Natural killer cell treated with Interleukin-12 subunit alpha and Interleukin-12 subunit beta and Interleukin-15 and Interleukin-18, amount 100 ng/mL, for 72 hours (primary cell): ENCODE measurements at places on chromosomes 1 and 21.

DNA sequence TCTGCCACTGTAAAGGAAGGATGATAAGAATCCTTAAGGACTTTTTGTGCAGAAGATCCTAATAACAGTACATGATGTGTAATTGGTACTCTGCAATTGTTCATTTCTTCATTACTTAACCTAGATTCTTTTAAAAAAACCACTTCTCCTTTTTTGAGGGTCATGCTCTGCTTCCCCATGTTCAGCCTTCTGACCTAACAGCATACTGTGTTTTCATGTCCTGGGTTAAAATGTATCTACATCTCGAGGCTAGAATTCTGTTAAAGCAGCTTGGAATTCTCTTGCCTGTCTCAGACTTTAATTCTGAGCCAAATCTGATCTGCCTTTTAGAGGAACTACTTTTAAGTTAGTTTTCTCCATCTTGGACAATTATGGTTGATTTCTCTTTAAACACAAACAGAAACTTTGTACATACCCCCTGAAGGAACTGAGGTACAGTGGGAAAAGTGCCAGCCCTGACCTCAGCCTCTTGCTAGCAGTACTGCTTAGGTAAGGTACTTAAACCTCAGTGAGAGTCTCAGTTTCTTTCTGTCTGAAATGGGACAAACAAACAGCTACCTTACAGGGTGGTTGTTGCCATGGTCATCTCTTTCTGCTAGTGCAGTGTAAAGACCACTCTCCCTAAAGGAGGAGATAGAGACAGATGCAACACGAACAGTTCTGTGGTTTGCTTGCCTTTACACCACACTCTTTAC, 103.2 kb upstream of the DYNLT5 start:
- DNase-seq, result no peak

- DNase-seq, result no peak
These were observed 27.3 kb downstream of the CAP1 start for GRCh38 chr1:40067851-40068250.

DNA sequence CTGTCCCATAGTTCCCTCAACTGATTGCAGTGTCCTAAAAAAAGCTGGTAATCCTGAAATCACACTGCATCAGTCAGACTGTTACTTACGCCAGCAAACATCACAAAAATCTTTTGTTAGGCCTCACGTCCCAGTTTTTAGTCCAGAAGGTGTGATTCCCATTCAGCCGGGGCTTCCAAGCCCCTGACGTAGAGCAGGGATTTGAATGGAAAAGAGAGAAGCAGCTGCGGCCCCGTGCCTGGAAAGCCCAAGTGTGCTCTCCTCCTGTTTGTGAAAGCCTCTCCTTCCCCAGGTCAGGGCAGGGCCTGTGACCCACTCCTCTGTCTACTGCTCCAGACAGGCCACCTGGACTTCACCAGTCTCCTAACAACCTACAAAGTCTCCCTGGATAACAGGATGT, 20.7 kb downstream of the KCNA10 start:
- DNase-seq, result no peak

- no peak for DNase-seq
These were observed 1.2 kb downstream of the OR2T1 start for GRCh38 chr1:248404024-248404423.

DNA sequence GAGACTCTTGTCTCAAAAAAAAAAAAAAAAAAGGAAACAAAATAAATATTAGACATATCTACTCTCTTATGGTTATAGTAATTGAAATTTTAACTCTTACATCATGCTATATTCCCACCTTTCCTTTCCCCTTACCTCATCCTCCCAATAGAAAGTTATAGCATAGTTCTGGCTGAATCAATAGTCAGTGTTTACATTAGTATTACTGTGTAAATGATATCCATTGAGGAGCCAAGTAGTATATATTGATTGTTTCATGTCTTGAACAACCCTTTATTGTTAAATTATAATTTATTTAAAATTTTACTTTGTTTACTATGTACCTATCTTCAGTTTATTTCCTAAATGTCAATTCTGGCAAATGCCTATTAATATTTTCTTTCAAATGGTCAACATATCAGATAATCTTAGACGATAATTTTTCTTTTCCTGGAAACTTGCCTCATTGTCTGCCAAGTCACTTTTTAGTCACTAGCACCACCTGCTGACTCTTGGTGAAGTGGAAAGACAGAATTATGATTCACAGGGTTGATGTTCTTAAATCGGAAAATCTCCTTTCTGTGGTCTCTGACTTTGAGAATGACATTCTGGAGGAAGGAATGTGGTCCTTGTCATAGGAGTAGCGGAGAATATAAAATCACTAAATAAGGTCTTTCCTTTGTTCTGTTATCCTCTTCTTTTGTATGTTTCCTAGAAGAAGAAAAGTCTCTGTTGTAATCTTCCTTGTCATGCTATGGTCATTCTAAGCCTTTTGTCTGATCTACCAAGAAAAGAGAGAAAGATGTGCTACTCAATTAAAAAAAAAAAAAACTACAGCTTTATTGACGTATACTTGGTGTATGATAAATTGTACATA, 8.6 kb downstream of the HJV start:
- no peak for DNase-seq

DNA sequence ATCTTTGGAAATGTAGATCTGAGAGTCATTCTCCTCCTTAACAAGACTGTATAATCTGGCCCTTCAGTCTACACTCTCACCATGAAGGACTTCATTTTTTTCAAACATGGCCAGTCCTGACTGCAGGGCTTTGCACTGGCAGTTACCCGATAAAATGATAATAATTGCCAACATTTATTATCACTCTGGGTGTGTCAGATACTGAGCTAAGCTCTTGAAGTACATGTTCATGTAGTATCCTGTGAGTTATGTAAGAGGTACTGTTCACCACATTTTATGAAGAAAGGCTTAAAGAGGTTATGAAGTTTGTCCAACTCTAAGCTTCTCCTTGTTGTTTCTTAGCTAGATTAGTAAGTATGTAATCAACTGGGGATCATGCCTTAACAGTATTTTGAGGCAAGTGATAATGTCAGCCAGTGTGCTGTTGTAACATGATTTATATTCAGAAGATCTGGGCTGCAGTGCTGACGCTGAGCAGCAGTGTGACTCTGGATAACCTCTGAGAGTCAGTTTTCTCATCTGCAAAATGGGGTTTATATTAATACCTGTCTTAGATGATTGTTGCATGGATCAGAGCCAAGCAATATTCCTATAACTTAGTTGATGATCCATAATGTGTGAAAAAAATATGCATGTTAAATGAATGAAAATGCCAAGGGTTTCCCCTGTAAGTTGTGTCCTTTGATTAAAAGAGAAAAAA, 42.1 kb upstream of the LEPR start:
- no peak for DNase-seq
